ENCODE measurements at places on chromosomes 6 and 20.

DNA sequence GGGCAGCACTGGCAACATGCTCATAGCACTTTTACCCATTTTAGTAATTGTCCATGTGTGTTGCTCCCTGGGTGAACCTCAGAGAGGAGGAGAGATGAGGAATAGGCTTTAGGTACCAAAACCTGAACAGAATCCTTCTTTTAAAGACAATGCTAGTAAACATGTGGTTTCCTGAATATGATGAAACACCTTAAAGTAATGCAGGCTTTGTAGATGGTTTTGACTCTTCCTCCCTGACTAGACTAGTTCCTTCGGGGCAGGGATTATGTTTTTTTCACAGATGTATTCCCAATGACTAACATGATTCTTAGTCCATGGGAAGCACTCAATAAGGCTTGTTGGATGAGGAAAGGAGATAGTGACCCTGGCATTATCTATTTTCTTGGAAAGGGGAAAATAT, 367.6 kb upstream of the JAG1 start:
- no peak for DNase-seq

DNA sequence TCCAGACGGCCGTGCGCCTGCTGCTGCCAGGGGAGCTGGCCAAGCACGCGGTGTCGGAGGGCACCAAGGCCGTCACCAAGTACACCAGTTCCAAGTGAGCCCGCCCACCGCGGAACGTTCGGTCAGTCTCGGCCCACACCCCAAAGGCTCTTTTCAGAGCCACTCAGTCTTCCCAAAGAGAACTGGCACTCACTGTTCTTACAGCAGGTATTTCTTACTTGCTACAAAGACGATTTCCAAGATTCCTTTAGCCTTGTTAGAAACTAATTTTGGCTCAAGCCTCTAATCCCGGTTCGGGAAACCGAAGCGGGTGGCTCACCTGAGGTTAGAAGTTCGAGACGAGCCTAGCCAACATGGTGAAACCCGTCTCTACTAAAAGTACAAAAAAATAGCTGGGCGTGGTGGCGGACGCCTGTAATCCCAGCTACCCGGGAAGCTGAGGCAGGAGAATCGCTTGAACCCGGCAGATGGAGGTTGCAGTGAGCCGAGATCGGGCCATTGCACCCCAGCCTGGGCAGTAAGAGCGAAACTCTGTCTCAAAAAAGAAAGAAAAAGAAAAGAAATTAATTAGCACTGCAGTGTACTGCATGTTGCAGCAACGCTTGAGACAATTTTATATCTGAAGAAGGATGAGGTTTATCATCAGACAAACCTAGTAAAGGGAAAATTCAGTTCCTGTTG, 73.1 kb downstream of the OR2B2 start:
- DNase-seq, result no peak

DNA sequence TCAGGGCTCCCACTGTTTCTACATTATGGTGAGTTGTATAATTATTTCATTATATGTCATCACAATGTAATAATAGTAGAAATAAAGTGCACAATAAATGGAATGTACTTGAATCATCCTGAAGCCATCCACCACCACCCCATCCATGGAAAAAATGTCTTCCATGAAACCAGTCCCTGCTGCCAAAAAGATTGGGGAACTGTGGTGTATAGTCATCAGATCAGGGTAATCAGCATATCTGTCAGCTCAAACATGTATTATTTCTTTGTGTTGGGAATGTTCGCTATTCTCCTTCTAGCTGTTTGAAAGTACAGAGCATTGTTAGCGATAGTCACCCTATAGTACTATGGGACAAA, 33.8 kb upstream of the SLC22A23 start:
- DNase-seq, result no peak

DNA sequence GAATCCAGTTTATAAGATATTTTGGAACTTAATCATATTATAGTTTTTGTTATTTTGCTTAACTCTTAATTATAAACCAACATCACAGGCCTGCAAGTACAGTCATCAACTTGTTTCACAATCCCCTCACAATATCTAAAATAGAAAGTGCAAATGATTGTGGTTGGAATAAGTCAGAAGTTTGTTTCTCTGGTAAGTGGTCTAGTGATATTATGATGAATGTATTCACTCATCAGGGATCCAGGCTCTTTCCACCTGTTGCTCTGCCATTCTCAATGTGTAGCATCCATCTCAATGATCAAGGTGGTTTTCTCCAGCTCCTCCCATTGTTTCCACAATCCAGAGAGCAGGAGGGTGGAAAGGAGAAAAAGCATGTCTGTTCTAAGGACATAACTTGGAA, 54.2 kb downstream of the OPN5 start:
- DNase-seq, result no peak

- DNase-seq, result no peak
Measured at GRCh38 chr6:31356216-31356945, 598 bp downstream of the HLA-B start.

- no peak for DNase-seq
Measured at GRCh38 chr6:77415706-77416105, 47.6 kb downstream of the HTR1B start.

DNA sequence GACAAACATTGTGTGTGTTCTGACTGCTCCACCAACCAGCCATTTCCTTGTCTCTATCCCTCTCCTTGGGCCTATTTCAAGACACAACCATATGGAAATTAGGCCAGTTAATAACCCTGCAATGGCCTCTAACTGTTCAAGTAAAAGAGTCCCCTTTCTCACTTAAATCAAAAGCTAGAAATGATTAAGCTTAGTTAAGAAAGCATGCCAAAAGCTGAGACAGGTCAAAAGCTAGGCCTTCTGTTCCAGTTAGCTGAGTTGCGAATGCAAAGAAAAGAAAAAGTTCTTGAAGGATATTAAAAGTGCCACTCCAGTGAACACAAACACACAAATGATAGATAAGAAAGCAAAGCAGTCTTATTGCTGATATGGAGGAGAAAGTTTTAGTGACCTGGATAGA, 22.5 kb downstream of the SERINC1 start:
- DNase-seq, result no peak

DNA sequence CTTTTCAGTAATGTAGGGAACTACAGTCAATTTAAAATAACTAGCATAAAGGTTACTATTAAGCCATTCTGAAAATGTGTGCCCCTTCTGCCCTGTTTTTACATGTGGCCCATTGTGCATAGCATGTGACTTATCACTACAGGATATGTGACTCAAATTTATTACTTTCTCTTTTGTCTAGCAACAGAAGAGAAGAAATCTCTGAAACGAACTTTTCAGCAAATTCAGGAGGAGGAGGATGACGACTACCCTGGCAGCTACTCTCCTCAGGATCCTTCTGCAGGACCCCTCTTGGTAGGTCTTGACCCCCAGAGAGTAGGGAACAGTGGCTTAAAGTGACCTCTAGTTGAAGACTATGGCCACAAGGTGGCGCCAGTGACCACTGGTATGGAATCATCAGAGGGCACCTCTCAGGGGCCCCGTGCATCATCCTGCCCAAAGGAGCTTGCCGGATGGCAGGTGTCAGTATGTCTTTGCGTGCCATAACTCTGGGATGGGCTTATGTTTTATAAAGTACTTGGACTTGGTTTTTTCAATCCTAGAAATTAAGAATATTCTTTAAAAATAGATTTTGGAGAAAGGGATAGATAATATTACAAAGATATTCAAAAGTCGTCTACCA, 23.9 kb downstream of the RPRD1B start:
- DNase-seq, result peak; percentile 62

GRCh38 chr20:50597406-50597969, 87.3 kb downstream of the PTPN1 start:
- DNase-seq, result no peak

GRCh38 chr6:105831311-105832097, 254.6 kb upstream of the PRDM1 start:
- DNase-seq, result no peak

DNA sequence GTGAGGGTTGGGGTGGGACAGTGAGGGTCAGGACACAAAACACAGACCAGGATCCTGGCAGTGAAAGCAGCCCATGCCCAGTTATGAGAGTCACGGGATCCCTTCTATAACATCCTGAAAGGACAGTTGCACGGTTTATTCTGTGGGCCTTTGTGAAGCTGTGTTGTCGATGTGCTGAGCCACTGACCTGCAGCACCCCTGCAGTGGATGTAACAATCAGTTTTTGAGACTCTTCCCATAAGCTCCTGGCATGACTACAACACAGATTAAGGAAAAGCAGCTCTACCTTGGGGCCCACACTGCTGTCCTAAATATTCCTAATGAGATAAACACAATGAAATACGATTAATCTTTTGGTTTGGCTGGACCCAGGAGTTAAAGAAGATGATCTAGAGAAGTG, 3.7 kb downstream of the PYGB start:
- DNase-seq, result no peak

DNA sequence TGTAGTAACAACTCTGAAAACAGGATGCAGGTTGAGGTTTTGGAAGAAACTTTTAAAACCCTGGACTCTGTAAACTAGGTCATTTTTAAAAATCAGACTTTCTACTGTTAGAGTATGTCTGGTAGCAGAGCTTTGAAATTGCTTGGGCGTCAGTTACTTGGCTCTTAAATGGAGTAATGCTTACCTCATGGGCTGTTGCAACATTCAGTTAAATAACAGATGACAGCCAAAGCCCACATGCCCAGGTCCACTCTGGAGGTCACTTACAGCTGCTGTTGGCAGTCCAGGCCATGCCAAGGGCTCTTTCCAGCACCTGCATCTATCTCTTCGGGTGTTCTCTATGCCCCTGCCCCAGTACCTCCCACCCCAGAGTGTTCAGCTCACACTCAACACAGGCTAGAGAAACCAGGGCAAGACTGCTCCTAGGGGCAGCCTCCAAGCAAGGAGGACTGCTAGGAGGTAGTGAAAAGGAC, 96.4 kb downstream of the BANF2 start:
- no peak for DNase-seq

DNA sequence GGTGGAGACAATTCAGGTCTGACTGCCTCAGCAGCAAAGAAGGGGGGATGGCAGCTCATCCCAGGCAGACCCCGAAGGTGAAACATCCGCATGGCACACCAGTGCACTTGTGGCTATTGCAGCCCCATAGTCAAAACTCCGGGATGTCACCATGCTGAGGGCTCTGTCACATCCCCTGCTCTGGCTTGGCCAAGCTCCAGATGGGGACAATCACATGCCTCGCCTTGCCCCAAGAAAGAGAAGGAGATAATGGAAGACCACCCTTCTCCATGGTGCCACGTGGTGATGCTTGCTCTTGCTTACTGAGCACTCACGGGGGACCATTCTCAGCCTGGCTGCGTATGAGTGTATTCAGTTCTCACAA, 60.2 kb downstream of the RBM38 start:
- no peak for DNase-seq

GRCh38 chr6:135196739-135197510, 15.8 kb downstream of the MYB start:
- DNase-seq, result no peak

DNA sequence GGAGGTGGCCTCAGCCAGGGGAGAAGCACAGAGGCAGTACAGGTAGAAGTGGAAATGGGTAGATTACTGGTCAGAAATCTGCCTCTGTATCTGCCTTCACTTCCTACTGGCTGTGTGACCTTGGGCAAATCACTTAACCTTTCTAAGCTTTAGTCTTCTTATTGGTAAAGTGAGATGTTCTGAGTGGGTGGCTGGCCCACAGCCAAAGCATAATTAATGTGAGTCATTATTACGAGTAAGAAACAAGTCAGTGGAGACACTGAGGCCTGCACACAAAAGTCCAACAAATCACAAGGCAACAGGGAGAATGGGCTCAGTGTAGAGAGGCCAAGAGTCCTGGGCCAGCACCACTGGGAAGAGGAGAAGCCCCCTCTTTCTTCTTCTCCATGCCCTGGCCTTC, 39.1 kb downstream of the NRN1 start:
- DNase-seq, result no peak

GRCh38 chr20:611047-611842, 1.1 kb upstream of the TCF15 start:
- no peak for DNase-seq

- peak; percentile 72 for DNase-seq
Measured at GRCh38 chr6:14743474-14744211, 502.2 kb upstream of the JARID2 start.

- no peak for DNase-seq
Measured at GRCh38 chr6:88499436-88499835, 333.3 kb upstream of the CNR1 start.

GRCh38 chr20:4067600-4068261, 52.4 kb upstream of the RNF24 start:
- DNase-seq, result no peak

DNA sequence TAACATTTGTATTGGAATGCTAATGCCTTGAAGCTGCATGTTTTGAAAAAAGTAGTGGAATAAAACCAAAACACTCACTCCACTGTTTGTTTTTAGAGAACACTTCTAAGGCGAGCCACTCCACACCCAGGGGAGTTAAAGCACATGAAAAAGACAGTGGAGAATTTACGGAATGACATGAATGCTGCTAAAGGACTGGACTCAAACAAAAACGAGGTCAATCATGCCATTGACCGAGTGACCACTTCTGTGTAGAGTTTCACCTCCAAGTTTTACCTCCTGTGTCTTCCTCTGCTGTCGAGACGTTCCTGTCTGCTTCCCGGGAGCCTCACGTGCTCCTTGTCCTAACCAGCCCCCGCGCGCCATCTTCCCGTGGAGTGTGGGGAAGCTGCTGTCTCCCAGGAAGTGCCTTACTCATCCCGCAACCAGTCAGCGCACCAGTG, 127.8 kb downstream of the LRRC1 start:
- DNase-seq, result no peak

DNA sequence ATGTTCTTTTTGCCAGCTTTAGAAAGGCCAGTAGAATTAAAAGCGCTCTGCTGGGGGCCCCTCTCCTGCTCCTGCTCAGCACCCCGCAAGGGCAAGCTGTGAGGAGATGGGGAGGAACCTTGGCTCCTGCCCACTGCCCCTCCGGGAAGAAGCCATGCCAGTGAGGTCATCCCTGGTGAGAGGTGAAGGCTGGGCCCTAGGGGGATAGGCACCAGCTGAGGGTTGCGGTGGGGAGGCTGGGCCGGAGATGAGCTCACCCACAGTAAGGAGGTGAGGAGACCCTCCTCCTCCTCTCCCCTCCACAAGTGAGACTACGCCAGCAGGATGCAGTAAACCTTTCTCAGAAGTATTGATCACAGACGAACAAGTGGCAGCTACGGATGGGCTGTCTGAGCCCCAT, 32.1 kb downstream of the LRFN2 start:
- no peak for DNase-seq

- no peak for DNase-seq
Measured at GRCh38 chr20:17637413-17637780, 44.6 kb downstream of the RRBP1 start.

- no peak for DNase-seq
Measured at GRCh38 chr6:134813146-134813545, 136.8 kb downstream of the ALDH8A1 start.

- DNase-seq, result no peak
Measured at GRCh38 chr6:159110748-159111147, 58.5 kb upstream of the FNDC1 start.
